ENCODE measurements at places on chromosomes 13 and 19. TPM values are rescaled to one million over a fixed set of nuclear protein-coding genes. Genes with fewer than 3 reads are reported as not detected.

ZNF729 gene
- not detected for total RNA-seq

THSD1 gene
- 2.5 TPM for total RNA-seq

GNG8 gene
- total RNA-seq = not detected

HS6ST3 gene
- 0.09 TPM for total RNA-seq

ZNF723 gene
- total RNA-seq = not detected

NKPD1 gene
- not detected for total RNA-seq

GRCh38 chr13:75959861-75960481, 323.8 kb downstream of the LMO7 start:
- H3K36me3 ChIP-seq = no peaks in the 10 kb centered on the region
- H3K27me3 ChIP-seq = no peaks in the 10 kb centered on the region
- no peak overlapping the region for H3K27ac ChIP-seq
- H3K4me3 ChIP-seq = no peak overlapping the region

GRCh38 chr19:35483089-35483488, 7.2 kb downstream of the KRTDAP start:
- H3K4me1 ChIP-seq = no peaks in the 10 kb centered on the region
- no peak overlapping the region for H3K4me3 ChIP-seq
- no peaks in the 10 kb centered on the region for H3K27me3 ChIP-seq
- no peak overlapping the region for H3K27ac ChIP-seq

- no peaks in the 10 kb centered on the region for H3K36me3 ChIP-seq
- no peaks in the 10 kb centered on the region for H3K4me1 ChIP-seq
Measured at GRCh38 chr13:80215368-80215767, 125.6 kb downstream of the SPRY2 start.

DNA sequence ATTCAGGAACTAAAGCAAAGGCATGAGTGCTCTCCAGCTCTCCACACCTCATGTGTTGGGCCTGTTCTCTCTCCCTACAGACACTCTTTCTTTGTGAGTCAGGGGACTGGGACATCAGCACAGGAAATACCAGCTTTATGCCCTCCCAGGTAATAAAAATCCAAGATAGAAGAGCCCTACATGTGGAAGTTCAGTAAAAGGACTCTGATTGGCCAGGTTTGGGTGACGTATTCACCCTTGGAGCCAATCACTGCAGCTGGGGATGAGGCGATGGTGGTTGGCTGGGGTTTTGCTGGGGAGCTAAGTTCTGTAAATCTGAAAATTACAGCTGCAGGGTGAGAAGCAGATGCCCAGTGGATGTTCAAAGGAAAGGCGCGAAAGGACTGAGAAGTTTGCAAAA, 32.5 kb downstream of the CCDC70 start:
- no peak overlapping the region for H3K4me3 ChIP-seq
- H3K27me3 ChIP-seq = no peaks in the 10 kb centered on the region
- H3K27ac ChIP-seq = no peak overlapping the region
- no peaks in the 10 kb centered on the region for H3K4me1 ChIP-seq
- no peaks in the 10 kb centered on the region for H3K36me3 ChIP-seq
- DNase-seq = no peak

GRCh38 chr13:66805657-66806056, 424.5 kb downstream of the PCDH9 start:
- H3K4me1 ChIP-seq = no peaks in the 10 kb centered on the region
- H3K36me3 ChIP-seq = no peaks in the 10 kb centered on the region
- no peak for DNase-seq
- no peak overlapping the region for H3K4me3 ChIP-seq

DNA sequence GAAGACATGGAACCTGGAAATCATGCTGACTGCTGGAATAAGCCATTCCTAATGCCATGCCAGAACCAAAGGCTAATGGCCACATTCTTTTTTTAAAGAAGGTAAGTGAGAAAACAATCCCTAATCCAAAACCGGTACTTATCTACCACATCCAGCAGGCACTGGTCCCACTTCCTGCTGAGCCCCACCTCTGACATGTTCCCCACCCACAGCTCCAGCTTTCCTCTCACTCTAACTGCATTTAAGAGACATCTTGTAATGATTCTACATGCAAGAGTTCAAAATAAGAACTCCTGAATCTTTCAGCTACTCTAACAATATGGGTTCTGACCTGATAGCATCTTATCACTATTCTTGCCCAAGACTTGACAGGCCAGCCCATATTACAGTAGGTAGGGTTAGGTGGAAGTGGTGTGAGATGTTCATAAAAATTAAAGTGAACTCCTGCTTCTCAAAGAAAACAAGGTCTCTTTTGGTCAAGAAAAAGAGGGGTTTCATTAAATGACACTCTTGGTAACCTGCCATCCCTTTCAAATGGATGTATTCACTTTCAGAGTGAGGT, 41.9 kb downstream of the N4BP2L2 start:
- no peaks in the 10 kb centered on the region for H3K36me3 ChIP-seq
- H3K4me3 ChIP-seq = no peak overlapping the region
- no peaks in the 10 kb centered on the region for H3K4me1 ChIP-seq
- H3K27ac ChIP-seq = no peak overlapping the region

DNA sequence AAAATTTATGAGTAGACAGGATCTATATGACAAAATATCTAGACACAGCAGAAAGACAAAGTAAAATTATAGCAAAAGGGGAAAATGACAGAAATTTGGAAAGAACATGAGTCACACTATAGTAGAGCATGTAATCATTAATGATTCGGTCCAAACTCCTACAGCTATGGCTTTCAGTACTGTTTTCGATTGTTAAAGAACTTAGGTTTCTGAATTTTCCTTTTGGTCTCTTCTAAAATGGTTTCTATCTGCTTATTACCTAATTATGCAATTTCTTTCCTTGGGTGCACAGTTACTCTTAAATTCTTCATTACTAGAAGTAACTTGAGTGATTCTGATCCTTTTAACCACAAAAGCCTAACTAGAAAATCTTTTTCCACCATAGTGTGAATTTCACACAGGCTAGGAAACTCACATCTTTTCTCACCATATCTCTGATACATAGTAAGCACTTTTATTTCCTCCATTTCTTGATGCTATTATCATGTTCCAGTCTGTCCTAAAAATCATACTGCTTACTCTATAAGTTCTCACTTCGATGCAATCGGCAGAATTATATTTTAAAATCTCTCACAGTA, 1101.4 kb downstream of the PCDH9 start:
- H3K27ac ChIP-seq = no peak overlapping the region
- no peaks in the 10 kb centered on the region for H3K4me1 ChIP-seq
- H3K27me3 ChIP-seq = no peaks in the 10 kb centered on the region
- H3K36me3 ChIP-seq = no peaks in the 10 kb centered on the region

DNA sequence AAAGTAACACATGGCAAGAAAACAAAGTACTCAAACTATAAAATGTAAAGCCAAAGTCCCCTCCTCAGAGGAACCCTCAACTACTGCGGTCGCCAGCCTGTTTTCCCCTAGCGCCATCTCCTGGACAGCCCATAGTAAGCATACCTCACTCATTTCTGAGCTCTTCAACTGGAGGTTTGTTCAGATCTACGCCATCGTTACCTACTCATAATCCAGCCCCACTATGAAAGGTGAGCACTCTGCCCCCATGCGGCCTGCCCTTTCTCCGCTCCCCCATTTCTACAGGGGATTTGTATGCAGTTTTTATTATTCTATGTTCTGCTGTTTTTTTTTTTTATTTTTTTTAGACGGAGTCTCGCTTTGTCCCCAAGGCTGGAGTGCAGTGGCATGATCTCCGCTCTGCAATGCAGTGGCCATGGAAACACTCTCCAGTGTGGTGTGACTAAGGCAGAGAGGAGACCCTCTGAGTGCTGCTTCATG, 26.2 kb downstream of the OPA3 start:
- H3K36me3 ChIP-seq = peaks cover under 1% of the 10 kb centered on the region
- no peak overlapping the region for H3K4me3 ChIP-seq
- DNase-seq = peak; percentile 70
- H3K4me1 ChIP-seq = peaks cover 23% of the 10 kb centered on the region

DNA sequence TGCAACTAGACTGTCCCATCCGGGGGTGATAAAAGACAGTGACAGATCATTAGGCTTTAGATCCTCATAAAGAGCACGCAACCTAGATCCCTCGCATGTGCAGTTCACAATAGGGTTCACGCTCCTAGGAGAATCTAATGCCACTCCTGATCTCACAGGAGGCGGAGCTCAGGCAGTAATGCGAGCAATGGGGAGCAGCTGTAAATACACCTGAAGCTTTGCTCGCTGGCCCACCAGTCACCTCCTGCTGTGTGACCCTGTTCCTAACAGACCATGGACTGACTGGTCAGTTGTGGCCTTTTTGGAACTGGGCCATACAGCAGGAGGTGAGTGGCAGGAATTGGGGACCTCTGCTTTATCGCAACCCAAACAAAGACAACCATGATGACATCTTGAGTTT, 173.2 kb downstream of the DLEU7 start:
- no peaks in the 10 kb centered on the region for H3K27me3 ChIP-seq
- H3K27ac ChIP-seq = no peak overlapping the region
- DNase-seq = no peak
- H3K4me3 ChIP-seq = no peak overlapping the region
- no peaks in the 10 kb centered on the region for H3K36me3 ChIP-seq

DNA sequence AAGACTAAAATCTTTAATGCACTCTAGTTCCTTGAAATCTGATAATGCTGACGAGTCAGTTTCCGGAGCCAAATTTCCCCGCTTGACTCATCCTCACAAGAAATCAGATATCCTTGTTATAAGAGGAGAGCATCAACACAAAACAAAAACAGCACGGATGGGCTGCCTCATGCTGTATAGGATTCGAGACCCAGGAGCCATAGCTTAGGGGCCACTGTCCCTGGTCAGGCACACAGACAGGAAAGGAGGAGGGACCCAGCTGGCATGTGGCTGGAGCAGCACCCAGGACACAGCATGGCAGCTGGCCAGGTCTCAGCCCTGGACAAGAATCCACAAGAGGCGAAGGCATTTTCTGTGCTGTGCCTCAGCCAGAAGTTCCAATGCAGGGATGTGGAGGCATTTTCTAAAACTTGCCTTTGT, 110.2 kb upstream of the SPATA13 start:
- no peak overlapping the region for H3K4me3 ChIP-seq
- H3K36me3 ChIP-seq = no peaks in the 10 kb centered on the region
- H3K27me3 ChIP-seq = no peaks in the 10 kb centered on the region
- no peak overlapping the region for H3K27ac ChIP-seq

DNA sequence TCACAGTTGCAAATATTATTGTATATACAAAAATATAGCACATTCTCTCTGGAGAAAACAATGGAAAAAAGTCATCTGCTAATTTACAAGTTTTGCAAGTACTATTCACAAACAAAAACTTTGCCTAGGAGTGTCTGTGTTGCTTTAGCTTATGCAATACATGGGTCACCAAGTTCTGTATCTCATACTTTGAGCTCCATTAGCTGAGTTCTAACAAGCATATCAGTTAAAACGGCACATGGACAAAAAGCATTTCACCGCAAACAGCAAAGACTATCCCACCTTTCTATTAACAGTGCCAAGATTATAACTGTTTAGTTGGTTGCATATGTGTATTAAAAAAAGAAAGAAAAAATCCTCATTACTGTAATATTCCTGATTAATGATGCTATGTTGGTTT, 4.6 kb downstream of the SPRY2 start:
- DNase-seq = no peak
- no peaks in the 10 kb centered on the region for H3K4me1 ChIP-seq
- H3K36me3 ChIP-seq = peaks cover 22% of the 10 kb centered on the region
- H3K4me3 ChIP-seq = no peak overlapping the region

DNA sequence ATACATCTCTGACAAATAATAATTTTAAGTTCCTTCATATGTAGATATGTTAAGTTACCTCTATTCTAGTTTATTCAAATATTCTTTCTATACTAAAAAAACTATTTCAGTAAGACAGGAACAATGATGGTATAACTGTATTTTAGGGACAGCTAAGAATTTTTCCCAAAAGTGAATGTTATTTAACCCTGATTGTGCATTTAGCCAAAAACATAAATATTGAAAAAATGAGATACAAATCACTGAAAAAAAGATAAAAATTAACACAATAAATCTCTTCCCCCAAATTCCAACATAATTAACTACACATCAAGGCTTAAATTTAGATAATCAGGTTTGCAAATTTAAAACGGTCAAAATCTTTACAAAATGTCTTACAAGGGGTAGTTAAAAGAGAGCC, 58.1 kb downstream of the KCNRG start:
- H3K27me3 ChIP-seq = no peaks in the 10 kb centered on the region
- DNase-seq = no peak
- no peak overlapping the region for H3K4me3 ChIP-seq
- no peaks in the 10 kb centered on the region for H3K36me3 ChIP-seq

DNA sequence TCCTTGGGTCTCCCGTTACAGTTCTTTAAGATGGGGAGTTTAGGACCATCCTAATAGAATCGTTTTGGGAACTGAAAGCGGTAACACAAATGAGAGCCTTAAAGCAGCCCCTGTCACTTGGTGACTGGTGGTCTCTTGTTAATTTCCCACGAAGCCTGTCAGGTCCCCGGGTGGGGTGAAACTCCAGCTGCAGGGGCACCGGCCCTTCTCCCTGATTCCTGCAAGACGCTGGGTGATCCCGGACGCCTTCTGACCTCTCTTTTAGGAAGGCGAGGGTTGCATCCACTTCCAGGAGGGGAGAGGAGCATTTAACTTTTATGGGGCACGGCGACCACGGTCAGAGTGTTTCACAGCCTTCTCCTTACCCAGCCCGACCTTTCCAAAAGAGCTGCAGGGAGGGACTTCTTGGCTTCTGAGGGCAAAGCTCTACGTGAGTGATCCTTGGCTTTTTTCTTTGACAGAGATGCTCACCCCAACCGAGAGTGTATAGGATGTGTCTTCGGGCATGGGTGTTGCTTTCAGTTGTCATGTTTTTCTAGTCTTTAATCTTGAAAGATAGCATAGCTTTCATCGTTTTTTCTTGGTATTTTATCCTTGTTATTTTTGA, 688 bp downstream of the ZNF225 start:
- no peaks in the 10 kb centered on the region for H3K4me1 ChIP-seq
- H3K36me3 ChIP-seq = peaks cover 26% of the 10 kb centered on the region
- peak overlapping the region; percentile 3 for H3K27ac ChIP-seq
- H3K27me3 ChIP-seq = no peaks in the 10 kb centered on the region

DNA sequence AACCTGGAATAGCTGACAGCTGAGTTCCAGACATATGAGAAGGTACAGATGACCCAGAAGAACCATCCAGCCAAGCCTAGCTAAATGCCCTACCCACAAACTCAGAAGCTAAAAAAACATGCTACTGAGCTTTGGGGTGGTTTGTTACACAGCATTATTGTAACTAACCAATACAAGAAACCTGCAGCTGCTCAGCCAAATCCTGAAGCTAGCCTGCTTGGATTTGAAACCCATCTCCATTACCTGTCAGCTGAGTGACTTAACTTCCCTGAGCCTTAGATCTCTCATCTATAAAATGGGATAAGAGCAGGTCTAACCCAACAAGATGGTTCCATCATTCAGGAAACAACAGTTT, 25.0 kb downstream of the TEX101 start:
- no peaks in the 10 kb centered on the region for H3K27me3 ChIP-seq
- no peak overlapping the region for H3K27ac ChIP-seq
- DNase-seq = no peak
- H3K36me3 ChIP-seq = no peaks in the 10 kb centered on the region
- H3K4me3 ChIP-seq = no peak overlapping the region

- no peak overlapping the region for H3K4me3 ChIP-seq
- no peaks in the 10 kb centered on the region for H3K4me1 ChIP-seq
- DNase-seq = no peak
- H3K27ac ChIP-seq = no peak overlapping the region
- H3K27me3 ChIP-seq = no peaks in the 10 kb centered on the region
Measured at GRCh38 chr19:5775668-5776309, 8.8 kb downstream of the PRR22 start.

All from Peyer's patch (tissue), 4 donors.